Erythroblast (primary cell): ENCODE measurements at places on chromosomes 13 and 19.

DNA sequence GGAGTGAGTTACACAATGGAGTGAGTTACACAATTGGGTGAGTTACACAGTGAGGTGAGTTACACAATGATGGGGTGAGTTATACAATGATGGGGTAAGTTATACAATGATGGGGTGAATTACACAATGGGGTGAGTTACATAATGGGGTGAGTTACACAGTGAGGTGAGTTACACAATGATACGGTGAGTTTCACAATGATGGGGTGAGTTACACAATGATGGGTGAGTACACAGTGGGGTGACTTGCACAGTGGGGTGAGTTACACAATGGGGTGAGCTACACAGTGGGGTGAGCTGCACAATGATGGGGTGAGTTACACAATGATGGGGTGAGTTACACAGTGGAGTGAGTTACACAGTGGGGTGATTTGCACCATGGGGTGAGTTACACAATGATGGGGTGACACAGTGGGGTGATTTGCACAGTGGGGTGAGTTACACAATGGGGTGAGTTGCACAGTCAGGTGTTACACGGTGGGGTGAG lies 52.5 kb upstream of the GAS6 start:
- peak; percentile 13 for DNase-seq

GRCh38 chr19:23785982-23786381 lies 27.3 kb upstream of the ZNF681 start:
- no peak for DNase-seq

DNA sequence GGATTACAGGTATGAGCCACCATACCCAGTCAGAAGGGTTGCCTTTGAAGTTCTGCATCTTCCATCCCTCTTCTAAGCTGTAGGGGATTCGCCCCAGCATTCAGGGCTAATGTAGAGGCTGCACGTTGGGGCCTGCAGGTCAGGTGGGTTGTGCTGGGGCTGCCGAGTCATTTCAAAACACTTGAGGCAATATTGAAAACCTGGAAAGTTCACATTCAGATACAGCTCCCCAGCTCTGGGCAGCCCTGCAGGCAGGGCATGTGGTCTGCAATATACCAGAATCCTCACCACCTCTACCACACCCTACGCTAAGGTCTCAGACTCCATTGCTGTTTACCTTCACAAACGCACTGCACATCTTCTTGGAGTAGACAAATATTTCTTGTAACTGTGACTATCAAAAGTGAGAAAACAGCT lies 24.6 kb downstream of the CCNE1 start:
- DNase-seq = no peak

DNA sequence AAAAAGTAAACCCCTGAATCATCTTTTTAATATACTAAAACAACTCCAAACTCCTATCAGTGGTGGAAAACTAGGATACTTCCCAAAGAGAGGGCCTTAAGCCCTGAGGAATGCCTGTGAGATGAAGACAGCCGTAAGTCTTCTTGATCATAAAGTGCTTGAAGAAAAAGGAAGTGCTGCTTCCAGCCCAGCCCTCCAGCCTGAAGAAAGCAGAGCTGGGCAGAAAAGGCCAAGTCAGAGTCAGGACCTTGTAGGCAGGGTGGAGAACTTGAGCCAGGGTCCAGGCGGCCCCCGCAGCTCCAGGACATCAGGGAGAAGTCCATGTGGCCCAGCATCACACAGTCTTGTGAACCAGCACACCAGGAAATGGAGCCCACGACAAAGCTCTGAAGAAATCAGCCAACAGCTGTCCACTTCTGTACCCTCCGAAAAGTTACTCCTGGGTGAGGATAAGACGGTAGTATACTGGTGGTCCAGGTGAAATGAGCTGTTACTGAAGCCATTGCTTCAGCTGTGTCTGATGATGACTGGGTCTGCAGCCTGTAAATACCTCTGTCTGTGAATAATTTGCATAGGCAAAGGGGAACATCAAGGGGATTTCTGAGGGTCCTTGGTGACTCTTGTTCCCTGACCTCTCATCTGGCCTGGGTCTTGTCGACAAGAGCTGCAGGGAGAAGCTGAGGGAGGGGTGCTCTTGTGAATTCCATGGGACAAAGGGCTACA lies 18.7 kb upstream of the CRYL1 start:
- DNase-seq = no peak

- no peak for DNase-seq
Measured at GRCh38 chr13:51112771-51113170, 1.7 kb upstream of the C13orf42 start.
